ENCODE measurements at places on chromosomes 11 and 22.

DNA sequence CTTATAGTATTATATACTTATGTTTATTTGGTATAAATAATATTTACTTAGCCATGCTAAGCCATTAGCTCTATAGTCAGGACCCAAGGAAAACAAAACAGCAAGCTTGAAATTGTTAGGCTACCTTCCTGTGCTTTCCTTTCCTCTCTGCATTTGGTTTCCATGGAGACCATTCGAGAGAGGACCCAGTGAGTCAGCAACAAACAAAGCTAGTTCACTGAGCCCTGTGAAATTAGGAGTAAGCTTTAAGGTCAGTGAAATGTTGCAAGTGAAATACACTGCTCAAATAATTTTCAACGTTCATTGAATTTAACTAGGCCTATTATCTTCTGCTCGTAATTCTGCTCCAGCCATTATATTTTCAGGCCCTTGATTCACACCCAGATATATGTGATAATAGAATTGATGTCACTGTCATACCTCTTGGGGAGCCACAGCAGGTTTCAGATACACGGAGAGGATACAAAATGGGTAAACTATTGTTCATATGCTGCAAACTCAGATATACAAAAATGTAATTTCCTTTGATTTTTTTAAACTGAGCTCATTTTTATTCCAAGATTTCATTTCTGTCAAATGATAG, 9.1 kb upstream of the OR10D3 start:
- no peak for DNase-seq

DNA sequence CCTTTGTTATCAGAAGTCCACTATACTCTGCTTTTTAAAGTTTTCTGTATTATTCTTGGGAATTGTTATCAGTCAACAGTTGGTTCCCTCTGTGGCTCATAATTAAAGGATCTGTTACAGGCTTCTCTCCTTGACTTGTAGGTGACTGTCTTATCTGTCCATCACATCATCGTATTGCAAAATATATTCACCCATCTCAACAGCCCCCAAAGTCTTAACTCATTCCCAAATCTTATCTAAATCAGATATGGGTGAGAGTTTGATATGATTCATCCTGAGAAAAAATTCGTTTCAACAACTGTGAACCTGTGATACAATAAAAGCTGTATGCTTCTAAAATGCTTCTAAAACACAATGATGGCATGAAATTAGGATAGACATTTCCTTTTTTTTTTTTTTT, 1245.6 kb upstream of the RAG2 start:
- DNase-seq: no peak

DNA sequence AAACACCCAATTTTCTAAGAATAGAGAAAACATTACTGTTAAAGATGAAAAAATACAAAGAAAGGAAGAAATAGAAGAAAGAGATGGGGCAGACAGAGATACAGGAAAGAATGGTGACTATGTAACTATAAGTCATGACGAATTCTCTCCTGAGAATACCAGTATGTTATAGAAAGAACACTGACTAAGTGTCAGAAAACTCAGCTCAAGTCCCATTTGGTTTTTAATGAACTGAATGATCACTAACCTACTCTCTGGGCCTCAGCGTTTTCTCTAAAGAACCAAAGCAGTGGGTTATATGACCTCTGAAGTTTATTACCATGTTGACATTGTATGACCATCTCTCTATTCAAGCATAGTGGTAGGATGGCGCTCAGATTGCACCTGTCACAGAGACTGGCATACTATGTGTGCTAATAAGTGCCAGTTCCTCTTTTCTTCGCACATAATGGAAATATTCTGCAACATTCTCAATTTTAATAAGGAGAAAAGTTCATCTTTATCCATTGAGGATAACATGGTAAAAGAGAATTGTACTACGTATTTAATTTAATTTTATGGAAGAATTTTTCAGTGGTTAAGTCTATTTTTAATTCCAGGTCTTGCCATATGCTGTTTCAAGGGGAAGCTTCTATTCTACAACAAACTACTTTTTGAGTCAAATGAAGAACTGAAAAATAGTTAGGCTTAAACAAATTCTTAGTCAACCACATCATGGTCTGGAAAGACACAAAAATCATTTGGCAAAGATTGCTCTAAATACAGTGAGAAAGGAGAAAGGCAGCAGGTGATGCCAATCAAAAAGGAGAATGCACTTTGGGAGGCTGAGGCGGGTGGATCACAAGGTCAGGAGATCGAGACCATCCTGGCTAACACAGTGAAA, 25.0 kb upstream of the EED start:
- DNase-seq: no peak

DNA sequence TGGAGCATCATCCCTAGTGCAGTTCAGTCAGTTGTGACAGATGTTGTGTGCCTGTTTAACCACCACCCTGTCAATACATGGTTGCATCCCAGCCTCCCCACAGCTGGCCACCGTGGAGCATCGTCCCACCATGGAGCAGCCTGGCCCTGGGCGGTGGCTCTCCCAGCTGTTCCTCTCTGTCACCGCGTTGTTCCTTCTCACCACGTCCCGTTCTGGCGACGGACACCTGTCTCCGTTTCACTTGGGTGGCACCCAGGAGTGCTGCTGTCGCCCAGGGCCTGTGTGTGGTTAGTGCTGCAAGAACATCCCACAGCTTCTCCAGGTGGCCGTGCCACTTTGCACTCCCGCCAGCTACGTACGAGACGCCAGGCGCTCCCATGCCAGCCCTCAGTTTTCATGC, 26.5 kb downstream of the MUC6 start:
- no peak for DNase-seq

DNA sequence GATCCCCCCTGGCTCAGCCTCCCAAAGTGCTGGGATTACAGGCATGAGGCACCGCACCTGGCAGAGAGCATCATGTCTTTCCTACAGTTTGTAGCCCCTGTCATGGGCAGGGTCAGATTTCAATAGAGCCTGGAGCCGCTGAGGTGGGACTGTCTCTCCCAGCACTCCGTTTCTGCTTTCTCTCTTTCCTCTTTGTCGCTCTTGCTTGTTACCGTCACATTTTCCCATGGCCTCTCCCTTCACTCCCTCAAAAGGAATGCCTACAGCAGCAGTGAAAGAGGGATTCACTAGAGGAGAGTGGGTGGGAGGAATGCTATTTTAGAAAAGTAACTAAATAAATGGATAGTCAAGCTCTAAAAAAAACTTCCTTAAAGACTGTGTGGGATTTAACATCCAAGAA, 136.7 kb upstream of the TTC12 start:
- DNase-seq: no peak

GRCh38 chr11:4748438-4748837, 21.3 kb downstream of the OR51F1 start:
- no peak for DNase-seq

- DNase-seq: peak; percentile 81
Observed at GRCh38 chr22:39146256-39147101, 6.0 kb downstream of the CBX7 start.

DNA sequence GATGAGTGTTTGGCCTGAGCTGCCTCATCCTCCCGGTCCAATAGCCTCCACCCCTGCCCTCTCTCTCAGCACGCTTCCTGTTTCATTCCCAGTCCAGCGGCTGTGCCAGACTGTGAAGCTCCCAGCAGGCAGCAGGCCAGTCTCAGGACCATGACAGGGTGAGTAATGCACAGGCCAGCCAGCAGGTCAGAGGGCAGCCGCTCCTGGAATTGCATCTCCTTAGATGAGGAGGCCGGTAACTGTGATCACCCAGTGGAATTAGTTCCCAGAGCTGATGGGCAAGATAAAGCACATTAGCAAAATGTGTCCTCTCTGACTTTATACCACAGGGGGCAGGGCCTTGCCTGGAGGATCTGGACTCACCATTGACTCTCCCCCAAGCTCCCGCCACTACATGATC, 251.2 kb downstream of the ETS1 start:
- no peak for DNase-seq

DNA sequence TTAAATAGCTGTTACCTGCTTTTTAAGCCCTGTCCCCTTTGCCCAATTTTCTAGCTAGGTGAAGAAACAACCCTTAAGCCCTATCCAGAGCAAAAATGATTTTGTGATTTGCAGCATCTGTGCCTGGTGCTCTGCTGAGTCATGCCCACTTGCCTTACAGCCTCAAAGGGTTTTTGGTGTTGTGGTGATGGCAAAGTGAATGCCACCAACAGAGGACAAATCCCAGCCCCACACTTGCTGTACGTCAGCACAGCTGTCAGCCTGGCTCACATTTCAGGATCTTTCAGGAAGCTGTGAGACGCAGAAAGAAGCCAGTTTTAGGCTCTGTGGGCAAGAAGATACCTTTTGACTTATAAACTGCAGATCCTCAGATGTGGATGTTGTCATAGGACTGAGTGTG, 401.7 kb downstream of the TENM4 start:
- DNase-seq: no peak

- DNase-seq: no peak
Observed at GRCh38 chr11:76657187-76658170, 13.1 kb downstream of the LRRC32 start.

DNA sequence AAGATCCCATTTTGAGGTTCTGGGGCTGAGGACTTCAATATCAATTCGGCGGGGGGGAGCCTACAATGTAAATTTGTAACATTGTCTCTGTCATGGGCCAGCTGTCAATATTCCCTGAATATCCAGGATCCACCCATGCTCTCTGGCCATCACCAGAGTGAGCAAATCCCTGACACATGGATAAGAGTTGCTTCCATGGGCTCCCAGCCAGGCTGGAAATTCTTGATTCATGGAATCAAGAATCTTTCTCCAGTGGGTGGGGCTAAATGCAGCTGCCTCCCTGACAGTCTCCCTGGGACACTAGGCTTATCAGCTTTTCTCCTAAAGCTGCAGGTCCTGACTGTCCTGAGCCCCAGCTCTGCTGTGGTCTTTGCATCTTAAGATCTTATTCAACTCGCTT, 86.9 kb upstream of the IGLL5 start:
- DNase-seq: no peak

GRCh38 chr11:77126861-77127234, 1.2 kb upstream of the MYO7A start:
- no peak for DNase-seq

- DNase-seq: no peak
Observed at GRCh38 chr11:1473011-1473628, 13.5 kb downstream of the MOB2 start.

DNA sequence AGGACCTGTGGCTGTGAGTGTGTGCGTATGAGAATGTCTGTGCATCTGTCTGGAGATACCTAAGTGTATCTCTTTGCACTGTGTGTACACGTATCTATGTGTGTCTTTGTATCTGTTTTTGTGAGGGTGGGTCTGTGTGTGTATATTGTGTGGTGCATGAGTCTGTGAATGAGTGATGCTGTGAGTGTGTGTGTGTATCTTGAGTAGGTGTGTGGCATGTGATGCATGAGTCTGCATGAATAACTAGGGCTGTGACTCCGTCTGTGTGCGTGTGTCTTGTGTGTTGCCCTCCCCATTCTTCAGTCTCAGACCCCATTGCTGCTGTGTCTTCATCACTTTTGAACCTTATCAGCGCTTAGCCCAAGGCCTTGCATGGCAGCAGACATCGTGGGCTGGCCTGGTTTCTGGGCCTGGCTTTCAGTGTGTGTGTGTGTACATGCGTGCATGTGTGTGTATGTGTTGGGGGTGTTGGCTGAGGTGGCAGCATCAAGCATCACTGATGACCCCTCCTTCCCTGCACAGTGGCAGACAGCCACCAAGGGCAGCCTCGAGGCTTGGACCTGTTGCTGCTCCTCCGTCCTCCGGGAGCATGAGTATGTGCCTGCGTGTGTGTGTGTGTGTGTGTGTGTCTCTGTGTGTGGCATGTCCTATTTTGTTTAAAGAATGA, 1.4 kb downstream of the SGSM1 start:
- no peak for DNase-seq

DNA sequence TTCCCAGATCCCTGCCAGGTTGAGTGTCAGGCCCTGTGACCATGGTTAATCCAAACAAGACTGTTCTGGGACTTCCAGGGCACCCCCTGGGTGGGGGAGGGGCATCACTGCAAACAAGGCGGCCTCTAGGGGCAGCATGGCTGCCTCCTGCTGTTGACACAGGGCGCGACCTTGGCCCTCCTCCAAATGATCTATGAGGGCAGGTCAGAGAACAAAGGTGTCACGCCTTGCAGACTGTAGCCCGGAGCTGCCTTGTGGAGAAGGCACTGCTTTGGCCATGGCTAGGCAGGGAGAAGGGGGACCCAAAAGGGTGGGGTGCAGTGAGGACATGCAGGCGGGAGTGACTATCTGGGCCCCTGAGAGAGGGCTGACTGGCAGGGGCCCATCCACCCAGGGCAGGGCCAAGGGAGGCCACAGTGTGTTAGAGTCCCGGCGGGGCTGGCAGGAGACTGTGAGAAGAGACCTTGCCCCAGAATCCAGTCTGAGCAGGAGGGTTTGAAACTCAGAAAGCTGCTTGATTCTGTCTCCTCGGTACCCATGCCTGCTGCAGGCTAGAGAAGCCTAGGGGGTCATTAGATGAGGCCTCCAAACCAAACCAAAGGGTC, 35.6 kb downstream of the KCNC1 start:
- DNase-seq: no peak

- DNase-seq: no peak
Observed at GRCh38 chr11:119640541-119640940, 88.5 kb downstream of the NECTIN1 start.

DNA sequence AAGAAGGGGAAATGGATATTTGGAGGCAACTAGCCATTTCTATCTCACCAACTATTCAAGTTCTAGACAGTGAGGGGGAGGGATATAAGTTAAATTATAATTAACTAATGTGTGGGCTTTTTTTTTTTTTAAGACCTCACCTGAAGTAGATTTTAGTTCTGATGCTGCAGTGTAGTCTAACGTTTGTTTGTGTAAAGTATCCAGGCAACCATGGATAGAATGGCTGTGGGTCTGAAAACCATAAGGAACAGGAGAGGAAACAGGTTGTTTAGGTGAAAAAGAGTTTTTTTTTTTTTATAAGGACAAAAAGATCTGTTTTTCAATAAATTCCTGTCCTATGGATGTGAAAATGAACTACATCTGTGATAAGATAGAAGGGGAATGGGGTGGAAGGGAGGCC, 262.4 kb upstream of the PLET1 start:
- no peak for DNase-seq

- peak; percentile 43 for DNase-seq
Observed at GRCh38 chr11:86013713-86014112, 55.2 kb downstream of the PICALM start.

DNA sequence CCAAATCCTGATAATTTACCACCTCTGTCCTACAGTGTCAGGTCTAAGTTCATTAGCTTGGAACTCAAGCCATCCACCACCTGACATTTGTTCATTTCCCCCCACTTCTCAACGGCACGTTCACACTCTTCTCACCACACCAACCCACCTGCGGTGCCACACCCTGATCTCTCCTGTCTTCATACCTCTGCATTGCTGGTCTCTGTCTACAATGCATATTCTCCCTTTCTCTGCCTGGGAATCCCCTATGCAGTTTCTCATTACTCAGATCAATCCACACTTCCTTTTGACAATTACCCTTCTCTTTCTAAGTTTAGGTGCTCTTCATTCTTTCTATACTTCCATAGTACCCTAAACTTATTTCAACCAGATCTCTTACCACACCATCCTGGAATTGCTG, 20.4 kb upstream of the EMSY start:
- no peak for DNase-seq

DNA sequence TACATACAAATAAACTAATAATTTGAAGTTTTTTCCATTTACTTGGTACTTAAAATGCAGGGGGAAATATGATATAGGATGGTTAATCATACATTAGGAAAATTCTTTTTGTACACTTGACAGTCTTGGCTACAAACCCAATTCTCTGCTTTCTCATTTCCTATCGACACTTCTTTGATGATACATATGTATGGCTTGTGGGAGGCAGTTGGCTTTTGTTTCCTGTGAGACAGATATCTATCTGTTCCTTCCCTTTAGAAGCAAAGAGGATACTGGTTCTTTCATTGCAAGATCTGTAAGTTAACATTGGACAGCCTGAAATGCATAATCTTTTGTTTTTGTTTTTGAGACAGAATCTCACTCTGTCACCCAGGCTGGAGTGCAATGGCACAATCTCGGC, 47.9 kb upstream of the ADORA2A start:
- DNase-seq: no peak

All from hematopoietic multipotent progenitor cell treated with erythropoietin and hydrocortisone succinate and interleukin-3 and kit ligand, for 17 days (in vitro differentiated cells).